Stomach (tissue), 19 donors: ENCODE measurements at places on chromosomes 3 and 15. TPM values are rescaled to one million over a fixed set of nuclear protein-coding genes. Genes with fewer than 3 reads are reported as not detected.
A peak's percentile ranks its signal among the peaks of the same experiment; 100 is the strongest.

Gene GCSAM
- not detected for polyA plus RNA-seq

- no peak overlapping the region for H3K27ac ChIP-seq
- no peak overlapping the region for H3K4me3 ChIP-seq
- no peaks in the 10 kb centered on the region for H3K4me1 ChIP-seq
- H3K27me3 ChIP-seq, result no peaks in the 10 kb centered on the region
- no peaks in the 10 kb centered on the region for H3K36me3 ChIP-seq
- DNase-seq, result no peak
These were observed 7.8 kb upstream of the TM2D3 start for GRCh38 chr15:101660005-101660404.

- no peaks in the 10 kb centered on the region for H3K36me3 ChIP-seq
- H3K27me3 ChIP-seq, result peaks cover 86% of the 10 kb centered on the region
- no peak overlapping the region for H3K4me3 ChIP-seq
- no peaks in the 10 kb centered on the region for H3K4me1 ChIP-seq
- H3K27ac ChIP-seq, result no peak overlapping the region
These were observed 77.9 kb downstream of the RPN1 start for GRCh38 chr3:128572644-128573105.

DNA sequence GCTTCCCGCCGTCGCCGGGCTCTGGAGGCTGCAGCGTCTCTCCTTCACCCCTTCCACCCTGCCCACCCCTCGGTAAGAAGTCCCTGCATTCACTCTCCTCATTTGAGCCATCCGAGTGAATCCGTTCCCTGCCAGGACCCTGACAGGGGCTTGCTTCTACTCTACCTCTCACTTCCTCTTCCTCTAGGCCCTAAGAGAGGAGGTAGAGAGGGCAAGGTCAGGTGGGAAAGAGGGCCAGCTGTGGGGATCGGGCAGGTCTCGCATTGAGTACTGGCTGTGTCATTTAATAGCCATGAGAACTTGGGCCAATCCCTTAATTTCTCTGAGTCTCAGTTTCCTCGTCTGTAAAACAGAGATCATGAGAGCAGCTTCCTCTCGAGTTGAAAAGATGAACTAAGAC lies 283.6 kb downstream of the UACA start:
- H3K4me3 ChIP-seq, result no peak overlapping the region
- DNase-seq, result no peak
- H3K36me3 ChIP-seq, result no peaks in the 10 kb centered on the region
- H3K27me3 ChIP-seq, result no peaks in the 10 kb centered on the region

Gene CGNL1
- polyA plus RNA-seq, result 16.4 TPM

DNA sequence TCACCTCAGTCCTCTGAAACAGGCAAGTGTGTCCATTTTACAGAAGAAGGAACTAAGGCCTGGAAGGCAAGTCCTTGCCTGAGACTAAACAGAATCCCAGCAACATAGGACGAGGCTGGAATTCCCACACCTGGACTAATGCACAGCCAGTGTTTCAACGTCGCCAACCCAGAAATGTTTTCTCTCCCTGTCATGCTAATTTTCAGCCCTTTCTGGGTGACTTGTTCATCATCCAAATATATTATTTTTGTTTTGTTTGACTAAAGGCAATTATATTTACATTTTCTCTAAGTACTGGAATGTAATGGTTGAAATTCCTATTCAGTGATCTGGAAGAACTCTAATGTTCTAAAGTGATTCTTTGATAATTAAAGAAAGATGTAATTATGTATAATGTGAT lies 51.8 kb downstream of the BTD start:
- no peak overlapping the region for H3K4me3 ChIP-seq
- H3K36me3 ChIP-seq, result no peaks in the 10 kb centered on the region
- no peak for DNase-seq
- H3K4me1 ChIP-seq, result peaks cover 2% of the 10 kb centered on the region
- H3K27me3 ChIP-seq, result no peaks in the 10 kb centered on the region

GRCh38 chr3:177426878-177427495 lies 229.7 kb upstream of the TBL1XR1 start:
- peak overlapping the region; percentile 30 for H3K27ac ChIP-seq
- H3K27me3 ChIP-seq, result no peaks in the 10 kb centered on the region
- no peak overlapping the region for H3K4me3 ChIP-seq
- no peaks in the 10 kb centered on the region for H3K36me3 ChIP-seq
- DNase-seq, result no peak
